ENCODE measurements at places on chromosomes 13 and 19. TPM values are rescaled to one million over a fixed set of nuclear protein-coding genes. Genes with fewer than 3 reads are reported as not detected.

DNA sequence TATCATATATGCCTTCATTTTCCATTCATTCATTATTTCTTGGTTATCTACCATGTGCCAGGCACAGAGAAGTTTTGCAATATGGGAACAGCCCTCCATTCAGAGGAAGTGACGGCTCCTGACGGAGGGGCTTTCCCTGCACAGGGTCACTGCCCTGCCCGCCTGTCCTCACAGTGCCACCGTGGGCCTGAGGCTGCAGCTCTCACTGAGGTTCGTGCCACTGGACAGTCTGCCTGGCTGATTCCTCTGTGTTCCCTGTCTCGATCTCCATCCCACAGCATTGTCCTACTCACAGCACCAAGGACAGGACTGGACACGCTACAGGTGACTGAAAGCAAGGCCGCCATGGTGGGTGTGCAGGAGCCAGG, 92.7 kb downstream of the TSHZ3 start:
- H3K36me3 ChIP-seq = no peaks in the 10 kb centered on the region
- H3K27me3 ChIP-seq = peaks cover 4% of the 10 kb centered on the region
- H3K4me3 ChIP-seq = no peak overlapping the region
- DNase-seq = no peak
- H3K4me1 ChIP-seq = peaks cover under 1% of the 10 kb centered on the region

DNA sequence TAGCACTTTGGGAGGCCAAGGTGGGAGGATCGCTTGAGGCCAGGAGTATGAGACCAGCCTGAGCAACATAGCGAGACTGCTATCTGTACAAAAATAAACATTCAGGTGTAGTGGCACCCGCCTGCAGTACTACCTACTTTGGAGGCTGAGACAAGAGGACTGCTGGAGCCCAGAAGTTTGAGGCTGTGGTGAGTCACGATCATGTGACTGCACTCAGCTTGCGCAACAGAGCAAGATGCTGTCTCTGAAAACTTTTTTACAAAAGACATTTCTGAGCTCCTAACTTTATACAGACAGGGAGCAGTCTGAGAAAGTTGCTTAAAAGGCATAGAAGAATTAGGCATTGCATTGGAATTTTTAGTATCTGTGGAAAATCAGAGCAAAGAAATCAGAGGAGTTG, 10.4 kb upstream of the TBC1D4 start:
- peaks cover 25% of the 10 kb centered on the region for H3K27me3 ChIP-seq
- no peak for DNase-seq
- H3K27ac ChIP-seq = no peak overlapping the region
- H3K4me3 ChIP-seq = no peak overlapping the region

The WTIP gene
- total RNA-seq = 0.55 TPM

The SRRM5 gene
- 0.45 TPM for total RNA-seq

DNA sequence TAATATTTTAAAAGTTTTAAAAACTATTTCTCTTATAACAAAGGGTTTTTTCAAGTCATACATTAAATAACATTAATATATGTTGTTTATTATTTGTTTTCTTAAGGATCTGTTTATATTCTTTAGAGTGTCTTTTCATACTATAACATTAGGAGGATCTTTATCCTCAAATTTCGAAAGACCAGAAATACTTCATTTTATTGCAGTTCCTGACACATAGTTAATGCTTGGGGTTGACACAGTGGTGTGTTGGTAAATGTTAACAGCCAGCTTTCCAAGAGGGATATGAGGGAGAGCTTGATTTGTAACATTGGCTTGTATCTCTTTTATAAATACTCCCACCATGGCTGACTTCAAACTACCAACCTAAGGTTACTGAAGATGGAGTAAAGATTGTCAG, 126.6 kb upstream of the KLF5 start:
- no peak overlapping the region for H3K4me3 ChIP-seq
- H3K27me3 ChIP-seq = no peaks in the 10 kb centered on the region
- no peaks in the 10 kb centered on the region for H3K4me1 ChIP-seq
- peaks cover 37% of the 10 kb centered on the region for H3K36me3 ChIP-seq
